ENCODE measurements at places on chromosomes 3 and 15.

GRCh38 chr3:14151471-14152083 lies 26.7 kb downstream of the TMEM43 start:
- no peak for DNase-seq

GRCh38 chr15:96363707-96364106 lies 33.2 kb downstream of the NR2F2 start:
- DNase-seq, result no peak

DNA sequence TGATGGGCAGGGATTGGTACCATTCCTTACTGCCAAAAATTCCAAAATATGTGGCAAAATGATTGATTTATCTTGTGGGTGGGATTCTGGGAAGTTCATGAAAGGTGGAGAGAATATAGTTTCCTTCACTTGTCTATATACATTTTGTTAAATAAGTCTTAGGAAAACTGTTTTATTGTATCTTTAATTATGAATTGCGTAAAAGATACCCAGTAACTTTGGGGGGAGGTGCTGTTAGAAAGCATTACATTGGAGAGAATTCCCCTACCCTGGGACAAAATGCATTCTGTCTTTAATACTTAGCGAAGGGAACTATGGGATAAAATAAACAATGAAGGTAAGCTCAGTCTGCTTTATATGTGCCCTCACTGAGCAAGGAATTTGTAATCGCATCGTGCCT lies 4.6 kb downstream of the SETD5 start:
- no peak for DNase-seq

DNA sequence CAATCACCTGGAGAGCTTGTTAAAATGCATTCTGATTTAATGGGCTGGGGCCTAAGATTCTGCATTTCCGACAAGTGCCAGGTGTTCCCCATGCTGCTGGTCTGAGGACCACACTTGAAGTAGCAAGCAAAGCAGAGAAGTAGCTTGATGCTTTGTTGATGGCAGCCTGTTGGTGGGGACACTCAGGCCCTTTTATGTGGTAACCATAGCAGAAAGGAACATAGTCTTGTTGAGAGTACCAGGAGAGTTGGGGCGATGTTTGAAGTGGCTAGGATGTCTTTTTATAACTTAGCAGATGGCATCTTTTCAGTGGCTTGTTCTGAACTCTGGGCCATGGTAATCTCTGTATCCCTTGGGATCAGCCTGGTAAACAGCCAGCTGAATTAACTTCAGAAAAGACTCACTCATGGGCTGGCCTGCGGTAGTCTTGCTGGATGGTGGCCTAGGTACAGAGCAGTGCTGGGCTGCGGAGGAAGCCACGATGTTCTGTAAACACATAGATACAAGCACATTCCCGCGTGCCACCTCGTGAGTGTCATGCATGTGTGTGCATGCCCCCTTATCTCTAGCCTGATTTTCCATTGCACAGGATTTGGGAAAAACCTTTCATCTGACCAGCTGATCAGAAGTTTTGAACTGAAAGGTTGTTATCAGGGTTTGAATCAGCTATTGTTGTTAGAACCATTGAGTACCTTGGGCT lies 292.4 kb upstream of the LRRFIP2 start:
- no peak for DNase-seq

- peak; percentile 60 for DNase-seq
Observed at GRCh38 chr15:59232476-59232875, 25.8 kb downstream of the LDHAL6B start.

DNA sequence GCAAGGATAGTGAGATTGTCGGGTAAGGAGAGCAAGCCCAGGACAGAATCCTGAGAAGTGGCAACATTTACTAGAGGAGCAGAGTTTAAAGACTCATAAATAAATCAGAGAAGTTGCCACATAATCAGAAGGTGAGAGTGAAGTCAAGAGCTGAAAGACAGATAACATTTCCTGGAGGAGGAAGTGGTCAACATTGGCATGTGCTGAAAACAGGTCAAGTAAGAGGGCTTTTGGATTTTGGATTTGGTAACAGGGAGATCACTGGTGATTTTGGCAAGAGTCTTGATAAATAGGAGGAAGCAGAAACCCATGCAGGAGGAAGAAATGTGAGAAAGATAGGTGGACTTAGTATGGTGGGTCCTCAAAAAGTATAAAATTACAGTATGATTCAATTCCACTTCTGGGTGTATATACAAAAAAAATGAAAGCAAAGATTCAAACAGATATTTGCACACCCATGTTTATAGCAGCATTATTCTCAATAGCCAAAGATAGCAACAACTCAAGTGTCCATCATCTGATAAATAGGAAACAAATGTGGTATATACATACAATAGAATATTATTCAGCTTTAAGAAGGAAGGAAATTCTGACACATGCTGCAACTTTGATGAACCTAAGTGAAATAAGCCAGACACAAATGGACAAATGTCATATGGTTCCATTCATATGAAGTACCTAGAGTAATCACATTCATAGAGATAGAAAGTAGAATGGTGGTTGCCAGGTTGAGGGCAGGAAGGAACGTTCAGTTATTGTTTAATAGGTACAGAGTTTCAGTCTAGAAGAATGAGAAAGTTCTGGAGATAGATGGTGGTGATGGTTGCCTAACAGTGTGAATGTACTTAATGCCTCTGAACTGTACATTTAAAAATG lies 27.3 kb upstream of the MBNL1 start:
- DNase-seq, result no peak

DNA sequence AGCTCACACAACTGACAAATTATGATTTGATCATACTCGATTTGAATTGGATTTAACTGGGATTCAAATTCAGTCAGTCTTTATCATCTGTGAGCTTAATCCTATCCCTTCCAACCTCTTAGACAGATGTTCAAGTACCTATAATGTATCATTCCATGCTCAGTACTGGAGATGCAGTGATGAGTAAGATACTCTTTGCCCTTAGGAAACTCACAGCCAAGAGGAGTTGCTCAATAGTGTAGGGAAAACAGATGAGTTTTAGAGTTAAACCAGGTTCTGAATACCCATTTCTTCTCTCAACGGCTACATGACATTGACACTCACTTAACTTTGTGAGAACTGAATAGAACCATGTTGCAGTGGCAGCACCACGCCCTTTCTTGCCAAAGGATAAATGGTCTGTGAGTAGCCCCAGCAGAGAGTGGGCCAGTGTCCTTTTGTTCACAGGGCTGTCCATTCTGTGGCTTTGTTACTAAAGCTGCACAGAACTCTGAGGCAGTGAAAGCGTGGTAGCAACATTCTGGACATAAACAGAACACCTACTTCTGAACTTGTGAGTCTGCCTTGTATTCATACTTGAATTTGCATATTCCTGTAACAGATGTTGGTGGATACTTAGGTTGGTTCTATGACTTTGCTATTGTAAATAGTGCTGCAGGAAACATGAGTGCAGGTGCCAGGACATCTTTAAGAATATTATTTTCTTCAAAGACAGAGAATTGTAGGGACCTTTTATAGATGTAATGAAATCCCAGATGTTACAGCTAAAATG lies 91.6 kb downstream of the RASA2 start:
- no peak for DNase-seq

GRCh38 chr15:92430069-92430440 lies 36.4 kb downstream of the ST8SIA2 start:
- DNase-seq, result no peak

DNA sequence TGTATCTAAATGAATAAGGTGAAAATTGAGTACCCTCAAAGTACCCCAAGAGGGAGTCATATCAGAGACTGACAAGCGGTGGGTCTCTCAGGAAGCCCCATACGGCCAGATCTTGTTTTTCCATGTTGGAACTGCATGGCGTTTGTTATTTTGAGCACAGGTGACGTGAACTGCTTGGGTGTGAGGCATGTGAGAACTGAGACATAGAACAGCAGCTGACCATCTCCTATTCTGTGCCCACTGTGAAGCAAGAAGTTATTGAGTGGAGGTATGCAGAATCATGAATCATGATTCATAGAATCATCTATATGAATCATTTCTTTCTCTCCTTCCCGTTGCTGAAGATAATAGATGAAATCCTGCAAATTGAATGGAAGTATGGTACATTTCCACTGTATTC lies 4.6 kb downstream of the VPS8 start:
- DNase-seq, result no peak

DNA sequence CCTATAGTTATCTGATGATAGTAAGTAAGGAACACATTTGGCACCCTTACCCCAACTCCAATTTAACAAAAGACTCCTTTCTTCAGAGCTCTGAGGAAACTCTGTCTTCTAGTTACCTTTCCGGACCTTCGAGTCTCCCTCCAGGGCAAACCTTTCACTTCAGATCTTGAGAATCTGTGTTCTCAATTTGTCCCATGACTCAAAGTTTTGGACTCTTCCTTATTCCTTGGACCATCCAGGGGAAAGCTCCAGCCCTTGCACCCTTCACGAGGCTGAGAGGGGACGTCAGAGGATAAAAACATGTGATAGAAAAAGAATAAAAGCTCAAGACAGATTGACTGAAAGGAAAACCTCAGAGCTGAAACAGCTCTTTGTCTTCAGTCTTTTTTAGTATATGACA lies 76.9 kb downstream of the CTNNB1 start:
- DNase-seq, result no peak

- no peak for DNase-seq
Observed at GRCh38 chr3:104556372-104557078, 810.2 kb upstream of the ALCAM start.

DNA sequence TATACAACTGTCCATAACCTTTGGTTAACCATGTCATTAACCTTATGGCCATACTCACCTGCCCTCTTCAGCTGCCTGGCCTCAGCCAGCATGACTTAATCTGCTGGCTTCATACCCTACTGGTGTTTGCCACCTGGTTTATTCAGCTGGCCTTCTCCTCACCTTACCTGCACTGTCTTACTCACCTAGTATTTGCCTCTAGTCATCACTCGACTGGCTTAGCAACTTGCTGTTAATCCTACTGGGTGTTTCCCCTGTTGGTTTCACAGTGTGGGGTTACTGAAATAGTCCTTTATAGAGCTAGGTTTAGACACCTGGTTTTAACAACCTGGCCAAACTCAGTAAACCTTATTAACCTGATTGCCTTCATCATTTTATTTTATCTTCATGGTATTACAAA lies 96.4 kb downstream of the IL12A start:
- DNase-seq, result no peak

- DNase-seq, result no peak
Observed at GRCh38 chr3:100072326-100073048, 41.8 kb downstream of the FILIP1L start.

- DNase-seq, result no peak
Observed at GRCh38 chr3:79027593-79027992, 740.2 kb downstream of the ROBO1 start.

DNA sequence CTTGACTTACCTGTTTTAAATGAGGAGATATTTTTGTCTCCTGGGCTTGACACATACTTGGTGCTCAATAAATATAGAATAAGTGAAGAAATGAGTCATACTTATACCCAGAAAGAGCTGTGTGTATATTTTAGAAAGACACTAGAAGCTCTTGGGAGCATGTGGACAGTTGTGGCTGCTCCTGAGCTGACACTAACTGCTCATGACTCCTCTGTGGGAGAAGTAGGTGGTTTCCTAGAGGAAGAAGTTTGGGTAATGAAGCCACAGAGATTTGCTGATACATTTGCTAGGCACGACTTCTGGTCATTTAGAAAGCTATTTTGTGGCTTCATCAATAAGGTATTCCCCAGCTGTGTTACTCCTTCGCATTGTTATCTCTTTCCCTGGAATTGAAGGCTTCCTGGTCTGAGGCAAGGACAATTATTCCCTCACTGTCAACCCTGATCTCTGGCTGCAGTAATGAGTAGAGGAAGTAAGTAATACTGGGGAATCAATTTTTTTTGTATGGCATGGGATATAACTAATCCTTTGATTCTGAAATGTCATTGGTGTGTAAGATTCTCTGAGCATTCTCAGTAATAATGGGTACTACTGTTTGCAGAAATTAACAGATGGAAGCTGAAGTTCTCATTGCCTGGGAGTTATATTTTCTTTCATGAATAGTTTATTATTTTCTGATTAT lies 79.6 kb upstream of the DCBLD2 start:
- peak; percentile 89 for DNase-seq

- DNase-seq, result no peak
Observed at GRCh38 chr15:60729850-60730458, 251.0 kb upstream of the ICE2 start.

- peak; percentile 82 for DNase-seq
Observed at GRCh38 chr3:152385761-152386160, 117.0 kb downstream of the MBNL1 start.

GRCh38 chr3:185176750-185177359 lies 24.0 kb upstream of the C3orf70 start:
- DNase-seq, result no peak

DNA sequence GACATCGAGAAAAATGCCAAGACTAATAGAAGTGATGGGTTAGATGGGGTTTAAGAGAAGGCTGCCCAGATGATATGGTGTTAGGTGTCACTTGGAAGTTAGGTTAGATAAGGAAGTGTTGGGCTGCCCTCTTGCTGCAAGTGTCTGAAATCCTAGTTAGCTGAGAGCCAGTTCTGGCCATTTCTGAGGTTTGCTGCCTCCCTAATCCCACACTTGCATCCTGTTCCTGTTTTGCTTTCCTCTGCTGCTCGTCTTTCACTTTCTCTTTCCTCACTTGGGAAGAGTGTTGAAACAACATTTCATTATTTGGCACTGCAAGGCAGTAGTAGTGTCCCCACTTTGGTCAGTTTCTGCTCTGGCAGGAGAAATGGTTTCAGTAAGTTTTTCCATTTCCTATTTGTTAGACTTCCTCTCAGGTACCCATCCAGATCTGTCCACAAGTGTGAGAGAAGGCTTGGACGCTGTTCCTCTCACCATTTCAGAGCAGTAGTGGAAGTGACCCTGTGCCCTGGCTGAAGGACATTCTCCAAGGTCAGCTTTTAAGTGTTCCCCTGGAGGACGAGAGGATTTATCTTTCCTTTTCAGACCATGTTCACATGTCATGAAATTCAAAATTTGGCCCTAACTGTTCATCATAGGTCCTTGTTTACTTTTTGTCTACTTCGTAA lies 93.3 kb downstream of the ADAMTSL3 start:
- DNase-seq, result no peak
